ENCODE measurements at places on chromosomes 1 and 21. TPM values are rescaled to one million over a fixed set of nuclear protein-coding genes. Genes with fewer than 3 reads are reported as not detected.

Gene CACNA1S
- not detected for total RNA-seq

Gene TMEM200B
- total RNA-seq = 21.2 TPM

Gene OR2C3
- not detected for total RNA-seq

Gene CRYBG2
- 18.6 TPM for total RNA-seq

Gene SLC30A2
- 0.88 TPM for total RNA-seq

Gene CLCNKB
- not detected for total RNA-seq

All from G401 (cell line).